H4 (cell line): ENCODE measurements at places on chromosomes 12 and 14. TPM values are rescaled to one million over a fixed set of nuclear protein-coding genes. Genes with fewer than 3 reads are reported as not detected.

SERPINA9 gene
- not detected in 2 replicates for total RNA-seq

GRCh38 chr12:114671443-114672411 lies 12.2 kb downstream of the TBX3 start:
- DNase-seq: peak; percentile 37

DNA sequence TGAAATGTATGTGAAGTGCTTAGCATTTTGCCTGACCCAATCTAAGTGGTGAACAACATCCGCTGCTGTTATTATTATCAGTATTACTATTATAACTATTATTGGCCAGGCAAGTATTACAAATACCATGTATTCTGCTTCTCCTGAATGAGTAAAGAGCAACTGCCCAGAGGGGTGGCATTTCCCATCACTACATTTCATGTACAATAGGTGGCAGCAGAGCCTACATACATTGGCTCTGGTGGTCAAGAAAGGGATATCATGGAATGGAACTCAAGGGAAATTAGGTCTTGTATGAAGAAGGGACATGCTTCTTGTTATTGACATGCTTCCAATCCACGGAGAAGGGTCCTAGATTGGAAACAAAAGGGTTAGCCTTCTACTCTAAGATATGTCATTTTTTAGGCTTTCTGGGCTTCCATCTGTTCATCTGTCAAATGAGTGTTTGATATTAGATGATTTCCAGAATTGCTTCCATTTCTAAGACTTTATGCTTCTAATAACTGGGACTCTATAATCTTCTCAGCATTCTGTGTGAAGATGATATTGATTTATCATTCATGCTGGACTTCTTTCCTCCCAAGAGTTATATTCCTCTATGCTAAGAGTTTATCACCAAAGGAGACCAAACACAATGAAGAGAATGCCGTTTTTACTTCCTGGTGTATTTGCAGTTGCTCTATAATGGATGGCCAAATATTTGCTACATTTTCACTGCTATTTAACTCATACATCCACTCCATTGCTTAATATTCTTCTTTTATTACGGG lies 239.1 kb downstream of the SSPN start:
- DNase-seq: peak; percentile 69

GRCh38 chr14:35807131-35807961 lies 1.7 kb downstream of the RALGAPA1 start:
- DNase-seq: no peak

- no peak for DNase-seq
Observed at GRCh38 chr14:49483268-49483667, 102.9 kb downstream of the RPS29 start.

TAS2R46 gene
- total RNA-seq: 0.23 TPM in 1 of 2 replicates, not detected in the other

DNA sequence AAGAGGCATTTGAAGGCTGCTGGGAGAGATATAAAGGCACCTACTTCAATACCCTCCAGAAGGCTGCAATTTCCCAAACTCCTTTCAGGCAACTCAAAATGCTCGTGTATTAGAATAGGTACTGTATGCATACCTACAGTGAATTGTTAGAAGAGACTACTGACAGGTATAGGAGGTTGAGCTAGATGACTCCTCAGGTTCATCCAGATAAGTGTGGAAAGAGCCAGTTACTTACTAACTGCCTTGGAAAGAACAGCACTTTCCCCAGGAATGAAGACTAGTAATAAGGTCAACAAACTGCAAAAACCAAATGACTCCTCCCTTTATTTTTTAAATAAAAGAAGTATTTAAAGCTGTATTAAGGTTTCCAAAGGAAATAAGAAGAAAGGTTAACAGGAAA lies 429.0 kb downstream of the MDGA2 start:
- no peak for DNase-seq

- DNase-seq: no peak
Observed at GRCh38 chr12:102888511-102888910, 28.5 kb downstream of the PAH start.

DNA sequence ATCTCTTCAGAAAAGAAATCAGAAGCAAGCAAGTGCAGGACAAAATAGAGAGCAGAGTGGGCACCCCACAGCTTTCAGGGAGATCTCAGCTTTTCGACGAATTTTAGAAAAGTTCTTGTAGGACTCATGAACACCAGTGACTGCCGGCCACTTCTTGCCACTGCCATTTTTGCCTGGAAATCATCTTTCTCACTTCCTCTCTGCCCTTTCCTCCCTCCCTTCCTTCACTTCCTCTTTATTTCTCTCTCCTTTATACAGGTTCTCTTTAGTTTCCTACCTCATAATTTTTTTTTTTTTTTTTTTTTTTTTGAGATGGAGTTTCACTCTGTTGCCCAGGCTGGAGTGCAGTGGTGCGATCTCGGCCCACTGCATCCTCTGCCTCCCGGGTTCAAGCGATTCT lies 185.6 kb downstream of the APAF1 start:
- no peak for DNase-seq

CYP27B1 gene
- 0.48 TPM in 1 of 2 replicates, not detected in the other for total RNA-seq

DNA sequence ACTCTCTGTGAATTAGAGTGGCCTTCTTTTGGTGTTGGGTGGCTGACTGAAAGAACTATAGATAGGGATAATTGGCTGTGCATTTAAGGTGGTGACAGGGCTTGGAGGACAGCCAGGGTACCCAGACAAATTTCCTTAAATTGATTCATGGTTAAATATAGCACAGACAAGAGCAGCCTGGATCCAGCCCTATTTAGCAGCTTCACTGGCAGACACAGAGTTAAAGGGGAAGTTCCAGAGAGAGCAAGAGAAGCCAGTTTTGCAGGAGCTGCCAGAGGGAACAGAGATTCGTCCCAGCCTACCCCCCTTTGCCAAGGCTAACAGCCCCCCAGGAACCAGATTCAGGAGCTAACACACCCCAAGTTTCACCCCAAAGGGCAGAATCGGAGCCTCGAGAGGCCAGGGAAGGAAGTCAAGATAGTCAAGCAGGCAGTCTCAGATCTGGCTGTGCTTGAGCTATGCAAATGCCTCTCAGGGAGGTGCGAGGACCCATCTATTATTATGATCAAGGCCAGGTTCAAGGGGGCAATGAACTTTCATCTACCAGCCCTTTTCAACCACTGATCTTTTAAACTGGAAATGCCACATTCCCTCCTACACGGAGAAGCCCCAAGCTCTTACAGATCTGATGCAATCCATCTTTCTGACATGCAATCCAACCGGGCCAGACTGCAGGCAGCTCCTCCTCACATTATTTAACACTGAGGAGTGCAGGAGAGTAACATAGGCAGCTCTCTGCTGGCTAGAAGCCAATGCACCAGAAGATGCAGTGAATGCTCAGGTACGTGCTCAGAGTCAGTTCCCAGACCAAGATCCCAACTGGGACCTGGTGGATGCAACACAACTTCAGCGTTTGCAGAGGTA lies 58.2 kb downstream of the DHRS2 start:
- DNase-seq: peak; percentile 8

NRIP2 gene
- total RNA-seq: 0.04 TPM in 1 of 2 replicates, not detected in the other

RND1 gene
- 0.06 and 0.14 TPM in 2 replicates for total RNA-seq

ZFYVE1 gene
- 5.3 and 5.7 TPM in 2 replicates for total RNA-seq

GRCh38 chr12:49632401-49632800 lies 9.0 kb downstream of the PRPF40B start:
- no peak for DNase-seq

- DNase-seq: no peak
Observed at GRCh38 chr12:91178781-91179180, 3.8 kb downstream of the DCN start.

SCN8A gene
- 0.27 and 0.43 TPM in 2 replicates for total RNA-seq

TMTC1 gene
- 9.3 and 14.0 TPM in 2 replicates for total RNA-seq

GRCh38 chr14:71202881-71203280 lies 295.6 kb downstream of the PCNX1 start:
- no peak for DNase-seq

GRCh38 chr14:103626146-103626850 lies 2.7 kb upstream of the KLC1 start:
- DNase-seq: no peak

DNA sequence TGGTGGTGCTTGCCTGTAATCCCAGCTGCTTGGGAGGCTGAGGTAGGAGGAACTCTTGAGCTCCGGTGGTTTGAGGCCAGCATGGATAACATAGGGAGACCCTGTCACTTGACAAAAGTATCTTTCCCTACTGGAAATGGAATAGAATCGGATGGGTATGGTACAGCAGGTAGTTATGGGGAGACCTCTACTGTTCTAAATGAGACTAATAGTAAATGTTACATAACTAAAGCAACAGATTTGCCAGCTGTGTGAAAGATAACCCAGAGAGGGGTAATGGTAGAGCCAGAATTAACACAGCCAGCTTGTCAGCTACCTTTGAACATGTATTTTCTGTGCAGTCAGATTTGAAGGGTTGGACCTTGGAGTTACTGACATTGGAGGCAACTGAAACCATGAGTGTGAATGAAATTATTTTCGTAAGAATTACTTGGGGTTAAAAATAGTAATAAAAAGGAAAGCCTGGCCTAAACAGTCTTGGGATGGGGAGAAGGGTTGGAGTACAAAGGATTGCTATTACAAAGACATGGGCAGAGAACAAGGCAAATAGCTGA lies 21.7 kb upstream of the NUP107 start:
- no peak for DNase-seq

GRCh38 chr14:51600658-51601057 lies 51.1 kb upstream of the FRMD6 start:
- no peak for DNase-seq

- DNase-seq: no peak
Observed at GRCh38 chr12:6033546-6033945, 88.5 kb upstream of the ANO2 start.

GRCh38 chr14:105108516-105108864 lies 43.3 kb upstream of the GPR132 start:
- DNase-seq: no peak

KRT83 gene
- total RNA-seq: not detected in 2 replicates

LTBP2 gene
- total RNA-seq: 1.5 and 1.6 TPM in 2 replicates

PRKD1 gene
- total RNA-seq: 4.1 and 4.4 TPM in 2 replicates

- DNase-seq: no peak
Observed at GRCh38 chr14:54023027-54023426, 66.4 kb upstream of the BMP4 start.

DNA sequence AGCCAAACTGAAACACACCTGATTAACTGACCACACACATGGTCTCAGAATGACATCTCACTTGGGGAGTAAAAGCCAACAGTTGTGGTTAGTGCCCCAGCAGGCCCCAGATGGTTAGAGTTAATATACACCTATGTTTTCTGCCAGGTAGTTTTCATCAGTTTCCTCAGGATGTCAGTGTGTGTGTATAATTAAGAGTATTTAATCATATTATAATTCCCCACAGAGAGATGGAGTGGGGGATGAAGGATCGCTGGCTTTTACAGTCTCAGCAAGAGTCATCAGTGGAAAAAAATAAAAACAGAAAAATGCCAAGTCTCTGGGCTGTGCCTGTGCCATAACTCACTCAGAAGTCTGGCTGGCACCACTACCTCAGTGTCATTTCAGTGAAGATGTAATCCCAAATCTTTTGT lies 412.5 kb downstream of the ZFP36L1 start:
- no peak for DNase-seq

DNA sequence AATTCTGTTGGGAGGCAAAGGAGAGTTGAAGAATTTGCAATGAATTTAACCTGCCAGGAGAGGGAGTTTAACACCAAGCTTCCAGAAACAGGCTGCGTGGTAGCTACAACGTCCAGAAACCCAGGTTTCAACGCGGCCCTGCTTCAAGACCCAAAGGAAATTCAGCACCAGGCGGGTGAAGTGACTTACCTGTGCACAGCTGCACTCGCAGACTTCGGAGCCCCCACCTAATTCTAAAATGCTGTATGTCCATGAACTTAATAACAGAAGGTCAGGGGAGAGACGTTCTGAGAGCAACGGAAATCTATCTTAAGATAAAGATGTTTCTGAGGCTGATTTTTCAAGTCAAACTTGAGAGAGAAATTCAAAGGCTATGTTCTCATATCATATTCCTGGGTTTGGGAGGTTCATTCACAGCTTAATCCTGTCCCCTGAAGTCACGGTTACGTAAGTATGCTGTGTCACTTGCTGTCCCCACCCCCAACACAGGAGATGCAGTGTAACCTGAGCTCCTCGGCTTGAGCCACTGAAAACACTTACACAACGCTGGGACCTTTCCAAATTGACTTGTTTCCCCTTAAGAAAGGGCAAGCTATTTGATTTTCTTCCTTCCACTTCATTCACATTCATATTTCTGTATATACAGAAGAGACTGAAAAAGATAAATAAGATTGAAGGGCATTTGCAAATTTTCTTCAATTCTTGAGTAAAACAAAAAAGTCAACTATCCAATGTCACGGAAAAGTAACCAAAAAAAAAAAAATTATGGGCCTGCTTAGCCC lies 22.7 kb downstream of the CLIP1 start:
- DNase-seq: peak; percentile 97

DNA sequence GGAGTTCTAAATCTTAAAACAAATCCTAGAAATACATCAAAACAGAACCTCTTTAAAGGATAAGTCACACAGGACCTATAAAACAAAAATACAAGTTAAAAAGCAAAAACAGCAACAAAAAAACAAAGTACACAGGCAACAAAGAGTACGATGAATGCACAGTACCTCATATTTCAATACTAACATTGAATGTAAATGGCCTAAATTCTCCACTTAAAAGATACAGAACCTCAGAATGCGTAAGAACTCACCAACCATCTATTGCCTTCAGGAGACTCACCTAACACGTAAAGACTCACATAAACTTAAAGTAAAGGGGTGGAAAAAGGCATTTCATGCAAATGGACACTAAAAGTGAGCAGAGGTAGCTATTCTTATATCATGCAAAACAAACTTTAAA lies 172.2 kb upstream of the AMIGO2 start:
- no peak for DNase-seq

- no peak for DNase-seq
Observed at GRCh38 chr14:60651086-60651795, 2.0 kb upstream of the SIX1 start.

GRCh38 chr12:54044425-54045103 lies 9.1 kb upstream of the HOXC4 start:
- no peak for DNase-seq
